HCT116 (cell line): ENCODE measurements at places on chromosomes 3 and 15.
A peak's percentile ranks its signal among the peaks of the same experiment; 100 is the strongest.

GRCh38 chr3:82224661-82225060 is 463.2 kb upstream of the GBE1 start:
- DNase-seq = no peak

DNA sequence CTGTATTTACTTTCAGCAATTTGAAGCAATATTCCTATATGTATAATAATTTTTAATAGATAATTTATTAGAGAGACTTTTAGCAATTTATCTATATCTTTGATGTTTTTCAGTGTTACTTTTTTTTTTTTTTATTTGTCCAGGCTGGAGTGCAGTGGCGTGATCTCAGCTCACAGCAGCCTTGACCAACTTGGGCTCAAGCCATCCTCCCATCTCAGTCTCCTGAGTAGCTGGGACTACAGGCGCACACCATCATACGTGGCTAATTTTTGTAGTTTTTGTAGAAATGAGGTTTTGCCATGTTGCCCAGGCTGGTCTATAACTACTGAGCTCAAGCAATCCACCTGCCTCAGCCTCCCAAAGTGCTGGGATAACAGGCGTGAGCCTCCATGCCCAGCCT is 25.3 kb upstream of the SLTM start:
- no peak for DNase-seq

GRCh38 chr3:24683090-24683489 is 188.4 kb upstream of the THRB start:
- DNase-seq = no peak

DNA sequence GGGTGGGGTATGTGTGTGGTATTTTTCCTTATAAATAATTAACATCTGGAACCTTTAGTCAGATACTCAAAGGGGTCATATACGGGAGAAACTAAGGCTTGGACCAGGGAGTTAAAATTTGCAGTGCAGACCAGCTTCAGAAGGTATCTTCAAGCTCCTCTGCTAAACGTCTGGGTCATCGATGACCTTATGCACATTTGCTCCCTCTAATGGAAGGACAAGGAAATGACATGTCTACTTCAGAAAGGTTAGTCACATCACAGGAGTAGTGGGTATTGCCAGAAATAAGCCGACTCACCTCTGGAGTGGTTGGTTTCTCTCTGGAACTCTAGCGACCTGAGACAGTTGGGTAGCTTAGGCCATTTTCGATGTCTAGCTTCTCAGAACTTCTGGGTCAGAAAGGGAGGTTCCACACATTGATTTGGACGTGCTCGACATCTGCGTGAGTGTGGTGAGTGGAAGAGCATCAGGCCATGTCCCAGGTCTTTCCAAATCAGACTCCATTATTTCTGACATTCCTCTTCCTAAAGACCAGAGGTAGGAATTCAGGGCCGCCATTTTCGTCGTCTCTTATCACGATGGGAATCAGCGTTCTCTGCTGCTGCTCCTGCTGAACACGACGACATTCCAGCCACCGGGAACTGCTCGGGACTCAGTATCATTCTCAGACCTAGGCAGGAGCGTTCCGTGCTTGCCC is 31.8 kb upstream of the RASA2 start:
- DNase-seq = peak; percentile 70

DNA sequence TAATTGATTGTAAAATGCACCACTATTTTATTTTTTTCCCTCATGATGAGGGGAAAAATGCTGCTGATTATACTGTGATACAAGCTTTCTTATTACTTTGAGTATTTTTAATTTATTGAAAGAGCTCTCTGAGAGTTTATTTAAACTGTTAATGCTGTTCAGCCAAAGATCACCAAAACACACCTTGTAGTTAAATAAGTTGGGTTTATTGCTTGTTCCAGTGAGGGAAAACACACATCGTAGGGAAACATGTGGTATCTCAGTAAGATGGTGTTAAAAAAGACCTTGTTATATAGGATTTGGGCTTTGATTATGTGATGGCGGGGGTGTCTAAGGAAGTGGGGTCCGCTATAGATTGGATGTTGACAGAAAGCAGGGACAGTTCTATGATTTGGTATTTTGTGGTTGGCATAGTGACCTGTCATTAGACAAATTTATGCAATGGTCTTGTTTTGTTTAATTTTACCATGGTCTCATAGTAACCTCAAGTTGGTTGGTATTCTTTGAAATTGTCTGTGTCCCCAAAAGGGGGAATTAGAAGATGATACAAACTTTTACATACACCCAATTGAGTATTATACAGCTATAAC is 11.1 kb downstream of the HACD3 start:
- DNase-seq = no peak

- no peak for DNase-seq
These were observed 142.7 kb downstream of the NSMCE3 start for GRCh38 chr15:29126821-29127461.

DNA sequence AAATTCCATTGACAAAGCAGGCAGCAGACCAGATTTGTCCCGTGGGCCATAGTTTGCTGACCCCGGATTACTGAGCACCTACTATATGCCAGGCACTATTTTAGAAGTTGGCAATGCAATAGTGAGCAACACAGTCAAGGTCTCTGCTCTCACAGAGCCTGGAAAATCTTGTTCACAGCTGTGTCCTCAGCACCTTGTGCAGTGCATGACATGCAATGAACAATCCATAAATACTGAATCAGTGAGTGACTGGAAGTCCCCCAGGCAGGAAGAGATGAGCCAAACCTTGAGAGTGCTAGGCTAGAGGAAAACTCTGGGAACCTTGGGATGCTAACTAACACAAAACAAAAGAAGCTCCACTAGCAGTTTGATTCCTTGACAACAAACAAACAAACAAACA is 14.4 kb downstream of the TM4SF1 start:
- DNase-seq = no peak

- DNase-seq = no peak
These were observed 30.1 kb downstream of the BDH1 start for GRCh38 chr3:197525706-197526105.

DNA sequence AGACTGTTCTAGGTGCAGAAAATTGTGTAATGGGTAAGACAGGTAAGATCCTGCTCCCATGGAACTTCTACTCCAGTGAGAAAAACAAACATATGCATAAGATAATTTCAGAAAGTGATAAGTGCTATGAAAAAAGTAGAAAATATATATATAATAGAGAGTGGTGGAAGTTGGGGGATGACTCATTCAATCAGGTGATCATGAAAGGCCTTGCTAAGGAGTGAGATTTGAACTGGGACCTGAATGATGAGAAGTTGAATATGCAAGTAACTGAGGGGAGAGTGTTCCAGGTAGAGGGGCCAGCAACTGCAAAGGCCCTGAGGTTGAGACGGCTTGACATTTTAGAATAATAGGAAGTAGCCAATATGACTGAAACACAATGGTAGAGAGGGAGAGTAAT is 92.3 kb upstream of the TNIK start:
- no peak for DNase-seq

GRCh38 chr3:108724101-108724500 is 33.1 kb downstream of the RETNLB start:
- no peak for DNase-seq

DNA sequence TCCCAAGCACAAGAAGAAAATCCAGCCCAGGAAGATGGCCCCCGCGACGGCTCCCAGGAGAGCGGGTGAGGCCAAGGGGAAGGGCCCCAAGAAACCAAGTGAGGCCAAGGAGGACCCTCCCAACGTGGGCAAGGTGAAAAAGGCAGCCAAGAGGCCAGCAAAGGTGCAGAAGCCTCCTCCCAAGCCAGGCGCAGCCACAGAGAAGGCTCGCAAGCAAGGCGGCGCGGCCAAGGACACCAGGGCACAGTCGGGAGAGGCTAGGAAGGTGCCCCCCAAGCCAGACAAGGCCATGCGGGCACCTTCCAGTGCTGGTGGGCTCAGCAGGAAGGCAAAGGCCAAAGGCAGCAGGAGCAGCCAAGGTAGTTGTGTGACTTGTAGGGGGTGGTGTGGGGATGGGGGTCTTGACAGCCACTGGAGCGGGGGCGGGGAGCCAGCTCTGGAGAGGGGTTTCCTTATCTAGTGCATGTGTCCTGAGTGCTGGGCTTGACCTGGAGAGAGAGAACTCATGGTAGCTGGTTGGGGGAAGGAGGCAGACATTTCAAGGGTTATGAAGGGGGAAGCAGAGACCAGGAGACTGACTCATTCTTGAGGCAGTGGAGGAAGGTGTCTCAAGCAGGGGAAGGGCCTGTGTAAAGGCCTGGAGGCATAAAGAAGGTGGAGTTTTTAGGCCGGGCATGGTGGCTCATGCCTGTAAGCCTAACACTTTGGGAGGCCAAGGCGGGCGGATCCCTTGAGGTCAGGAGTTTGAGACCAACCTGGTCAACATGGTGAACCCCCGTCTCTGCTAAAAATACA is 6.2 kb downstream of the H1-8 start:
- no peak for DNase-seq

DNA sequence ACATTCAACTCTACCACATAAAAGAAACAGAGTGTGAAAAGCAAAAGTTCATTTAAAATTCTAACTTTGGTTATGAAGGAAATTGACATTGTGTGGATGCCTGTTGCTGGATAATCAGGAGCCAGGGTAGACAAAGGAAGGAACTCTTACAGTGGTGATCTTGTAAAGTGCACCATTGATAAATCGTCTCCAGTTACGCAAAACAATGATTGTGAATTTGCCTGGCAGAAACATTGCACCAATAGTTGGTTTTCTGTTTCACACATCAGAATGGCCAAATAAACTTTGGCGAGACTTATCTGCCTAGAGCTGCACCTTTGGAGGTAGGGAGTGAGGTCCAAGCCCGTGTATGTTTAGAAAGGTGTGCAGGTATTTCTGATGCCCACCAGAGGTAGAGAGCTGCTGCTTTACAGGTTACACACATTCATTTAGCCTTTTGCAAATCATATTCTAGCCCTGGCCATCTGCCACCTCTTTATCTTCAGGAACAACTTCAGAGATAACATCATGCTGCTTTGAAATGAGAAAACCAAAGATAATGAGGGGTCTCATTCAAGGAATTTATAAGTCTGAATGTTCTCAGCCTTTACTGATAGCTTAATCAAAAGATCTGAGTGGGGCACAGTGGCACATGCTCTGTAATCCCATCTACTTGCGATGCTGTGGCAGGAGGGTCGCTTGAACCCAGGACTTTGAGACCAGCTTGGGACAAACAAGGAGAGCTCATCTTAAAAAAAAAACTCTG is 47.4 kb upstream of the P3H2 start:
- DNase-seq = no peak

- no peak for DNase-seq
These were observed 51.7 kb downstream of the UBP1 start for GRCh38 chr3:33388374-33389100.

- no peak for DNase-seq
These were observed 144.5 kb downstream of the PDZRN3 start for GRCh38 chr3:73480187-73480672.

GRCh38 chr3:179301645-179302044 is 21.2 kb upstream of the ZNF639 start:
- DNase-seq = no peak
